ENCODE measurements at places on chromosomes 12 and 14. TPM values are rescaled to one million over a fixed set of nuclear protein-coding genes. Genes with fewer than 3 reads are reported as not detected.

The CACNA1C gene
- total RNA-seq, result 5.0 TPM

The RTL1 gene
- total RNA-seq, result not detected

The OR6C2 gene
- not detected for total RNA-seq

The SYNJ2BP gene
- total RNA-seq, result 12.9 TPM

The C12orf54 gene
- not detected for total RNA-seq

The TAS2R9 gene
- not detected for total RNA-seq

The GPR162 gene
- 3.0 TPM for total RNA-seq

The CDH24 gene
- 6.2 TPM for total RNA-seq

The NOVA1 gene
- 1.4 TPM for total RNA-seq

The RHEBL1 gene
- not detected for total RNA-seq

The GYS2 gene
- not detected for total RNA-seq

The PTGDR gene
- under 0.01 TPM for total RNA-seq

The LRTM2 gene
- not detected for total RNA-seq

The ABCC9 gene
- total RNA-seq, result 10.7 TPM

The PIANP gene
- total RNA-seq, result not detected

The TEX22 gene
- 0.37 TPM for total RNA-seq

The IAPP gene
- not detected for total RNA-seq

The A2ML1 gene
- 0.09 TPM for total RNA-seq

The PAPOLA gene
- total RNA-seq, result 76.8 TPM

The SPX gene
- total RNA-seq, result 0.18 TPM

The RNASE1 gene
- total RNA-seq, result not detected

The DAO gene
- not detected for total RNA-seq

The NTN4 gene
- 47.8 TPM for total RNA-seq

The KERA gene
- total RNA-seq, result not detected

The MIPOL1 gene
- 8.0 TPM for total RNA-seq

The OAS2 gene
- 0.71 TPM for total RNA-seq

The TSPAN19 gene
- not detected for total RNA-seq

The KRT73 gene
- total RNA-seq, result not detected

The TIMM9 gene
- 19.4 TPM for total RNA-seq

The NGB gene
- not detected for total RNA-seq
